ENCODE measurements at places on chromosomes 6 and 20.

- DNase-seq = no peak
These were observed 80.7 kb upstream of the CCDC167 start for GRCh38 chr6:37580176-37580955.

DNA sequence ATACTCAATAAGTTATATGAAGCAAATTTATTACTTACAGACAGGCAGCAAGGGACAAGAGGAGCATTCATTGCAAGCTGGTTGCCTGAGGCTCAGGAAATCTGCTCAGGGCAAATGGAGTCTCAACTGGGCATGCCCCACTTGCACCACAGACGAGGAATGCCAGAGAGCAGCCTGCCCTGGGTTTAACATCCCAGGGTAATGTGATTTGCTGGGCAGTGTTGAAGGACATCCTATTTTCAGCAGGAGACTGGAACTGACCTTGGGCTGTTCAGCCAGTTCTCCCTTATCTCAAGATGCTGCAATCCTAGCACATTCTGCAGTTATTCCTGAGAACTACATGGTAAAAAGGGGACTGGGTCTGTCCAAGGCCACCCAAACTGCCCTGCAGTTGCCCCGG, 3.8 kb upstream of the ENTPD6 start:
- no peak for DNase-seq

GRCh38 chr20:9442858-9443257, 71.5 kb upstream of the LAMP5 start:
- no peak for DNase-seq

DNA sequence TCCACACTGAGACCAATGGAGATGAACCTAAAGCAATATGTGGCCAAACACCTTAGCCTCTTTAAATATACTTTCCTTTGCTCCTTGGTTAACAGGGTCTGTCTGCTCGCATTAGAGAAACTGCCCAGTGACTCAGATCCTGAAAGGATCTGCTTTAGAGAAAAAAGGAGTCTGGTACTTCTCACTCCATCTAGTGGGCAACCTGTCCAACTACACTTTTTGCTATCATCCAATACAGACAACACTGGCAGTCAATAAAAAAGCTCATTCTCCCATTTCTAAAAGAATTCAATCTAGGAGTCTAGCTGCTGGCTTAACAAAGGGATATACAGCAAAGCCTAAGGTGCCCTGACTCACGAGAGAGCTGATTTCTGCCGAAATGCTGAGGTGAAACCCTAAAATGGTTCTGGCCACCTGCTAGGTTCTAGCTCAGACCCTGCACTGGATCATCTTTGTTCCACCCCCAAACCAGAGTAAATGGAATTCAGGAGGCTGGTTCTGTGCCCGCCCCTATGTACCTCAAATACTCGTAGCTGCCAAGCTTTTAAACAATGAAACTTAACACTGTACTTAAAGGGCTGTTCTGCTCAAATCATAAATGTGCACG, 11.5 kb downstream of the GNL1 start:
- peak; percentile 23 for DNase-seq

- no peak for DNase-seq
These were observed 32.5 kb upstream of the MCUR1 start for GRCh38 chr6:13846841-13847240.

- DNase-seq = no peak
These were observed 509.3 kb upstream of the MAN1A1 start for GRCh38 chr6:119858901-119859300.

DNA sequence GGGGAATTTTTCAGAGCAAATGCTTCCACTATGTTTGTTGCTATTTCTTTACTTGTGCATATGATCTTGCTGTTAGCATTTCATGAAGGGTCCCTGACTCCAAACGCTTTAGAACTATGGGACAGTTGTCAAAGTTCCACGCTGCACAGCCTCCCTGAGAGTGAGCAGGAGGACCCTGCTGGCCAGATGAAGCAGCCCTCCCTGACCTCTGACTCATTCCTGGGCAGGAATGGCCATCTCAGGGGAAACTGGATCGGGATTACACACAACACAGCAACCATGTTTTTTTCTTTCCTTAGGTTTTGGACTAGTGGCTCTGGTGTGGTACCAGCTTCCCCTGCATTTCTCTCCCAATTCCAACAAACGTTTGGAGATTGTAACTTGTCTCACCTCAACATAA, 710.9 kb upstream of the AGPAT4 start:
- no peak for DNase-seq

GRCh38 chr6:87075168-87075567, 19.7 kb downstream of the CGA start:
- no peak for DNase-seq

DNA sequence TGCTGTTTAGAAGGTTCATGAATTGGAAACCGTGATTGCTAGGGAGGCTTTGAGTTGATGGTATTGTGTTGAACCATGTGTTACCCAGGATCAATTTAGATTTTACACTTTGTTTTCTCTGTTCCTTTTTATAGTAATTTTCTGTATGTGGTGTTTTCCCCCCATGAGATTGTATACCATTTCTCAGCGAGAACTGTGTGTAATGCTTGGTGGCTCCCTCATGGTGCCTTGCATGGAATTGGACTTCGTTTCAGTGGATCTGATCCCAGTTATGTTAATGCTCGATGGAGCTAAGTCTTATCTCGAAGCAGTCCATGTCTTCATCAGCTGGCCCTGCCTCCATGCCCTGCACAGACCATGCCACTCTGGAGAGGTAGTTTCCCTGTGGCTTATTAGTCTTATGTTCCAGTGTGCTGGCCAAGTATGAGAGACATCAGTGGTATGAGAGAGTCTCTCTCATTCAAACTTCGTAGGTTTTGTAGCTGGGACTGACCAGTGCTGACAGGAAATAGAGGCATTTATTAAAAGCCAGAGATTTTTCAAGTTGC, 18.7 kb downstream of the PTPN1 start:
- no peak for DNase-seq

DNA sequence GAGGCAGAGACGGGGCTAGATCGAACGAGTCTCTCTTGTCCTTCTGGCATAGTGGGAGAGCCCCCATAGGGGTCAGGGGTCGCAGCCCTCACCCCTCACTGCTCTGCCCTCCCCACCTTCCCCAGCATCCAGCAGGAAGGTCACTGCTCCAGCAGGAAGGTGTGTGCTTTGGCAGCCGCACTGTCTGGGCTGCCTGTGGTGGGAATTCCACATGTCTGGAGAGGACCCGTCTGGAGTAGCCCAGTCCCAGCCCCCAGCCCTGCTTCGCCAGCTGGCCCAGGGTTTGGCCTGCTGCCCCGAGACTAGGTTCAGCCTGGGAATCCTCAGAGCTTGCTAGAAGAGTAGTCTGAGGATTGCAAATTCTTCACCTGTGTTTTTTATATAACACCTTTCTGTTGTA, 2.5 kb upstream of the R3HDML start:
- DNase-seq = no peak
